ENCODE measurements at places on chromosomes 16 and 17.

- DNase-seq, result peak; percentile 17
Observed at GRCh38 chr17:77846531-77847085, 111.9 kb upstream of the TNRC6C start.

GRCh38 chr17:28334171-28334570 is 1.1 kb downstream of the IFT20 start:
- DNase-seq, result no peak

GRCh38 chr17:75566416-75566815 is 21.2 kb upstream of the MYO15B start:
- DNase-seq, result no peak

- peak; percentile 83 for DNase-seq
Observed at GRCh38 chr16:89216315-89217137, 977 bp upstream of the ZNF778 start.

DNA sequence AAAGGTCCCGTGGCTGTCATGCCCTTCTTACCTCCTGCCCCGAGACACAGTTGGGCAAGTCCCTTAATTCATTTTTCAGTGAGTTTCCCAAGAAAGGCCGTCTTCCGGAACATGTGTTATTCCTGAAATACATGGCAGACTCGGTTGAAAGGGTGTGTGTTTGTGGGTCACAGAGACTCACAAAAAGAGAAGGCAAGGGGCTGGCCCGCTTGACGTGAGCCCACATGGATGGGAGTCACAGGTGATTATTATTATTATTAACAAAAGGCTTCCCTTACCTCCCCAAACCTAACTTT is 34.1 kb upstream of the CCR7 start:
- no peak for DNase-seq

DNA sequence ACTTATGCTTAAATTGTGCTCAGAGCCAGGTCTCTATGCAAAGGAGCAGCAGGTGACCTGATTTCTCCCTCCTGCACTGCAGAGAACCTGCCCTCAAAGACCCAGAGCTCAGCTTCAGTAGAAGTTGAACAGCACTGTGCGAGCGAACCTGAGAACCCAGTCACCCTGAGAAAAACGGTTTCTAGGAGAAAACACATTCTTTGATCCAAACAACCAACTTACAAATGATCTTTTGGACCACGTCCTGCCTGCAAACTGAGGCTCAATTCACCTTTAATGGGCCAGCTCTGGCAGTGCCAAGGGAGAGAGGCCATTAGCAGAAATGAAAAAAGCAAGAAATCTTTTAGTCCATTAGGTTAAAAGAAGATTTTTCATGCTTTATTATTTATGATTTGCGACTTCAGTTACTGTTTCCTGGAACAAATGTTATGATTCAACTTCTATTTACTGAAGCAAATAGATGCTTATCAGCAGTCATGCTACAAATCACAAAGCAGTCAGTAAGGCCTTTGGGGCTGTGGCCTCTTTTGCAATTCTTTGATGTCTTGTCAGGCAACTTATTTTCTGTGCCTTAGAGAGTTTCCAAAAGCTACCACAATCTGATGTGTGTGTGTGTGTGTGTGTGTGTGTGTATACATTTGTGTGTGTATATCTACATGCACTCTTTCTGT is 65.7 kb upstream of the LRRC37A3 start:
- peak; percentile 57 for DNase-seq

GRCh38 chr17:17906418-17907215 is 65.6 kb downstream of the TOM1L2 start:
- DNase-seq, result no peak

Measured in T-helper 2 cell (primary cell).